ENCODE measurements at places on chromosomes 2 and 18.

- DNase-seq = no peak
These were observed 189.0 kb downstream of the PTH2R start for GRCh38 chr2:208595386-208596275.

DNA sequence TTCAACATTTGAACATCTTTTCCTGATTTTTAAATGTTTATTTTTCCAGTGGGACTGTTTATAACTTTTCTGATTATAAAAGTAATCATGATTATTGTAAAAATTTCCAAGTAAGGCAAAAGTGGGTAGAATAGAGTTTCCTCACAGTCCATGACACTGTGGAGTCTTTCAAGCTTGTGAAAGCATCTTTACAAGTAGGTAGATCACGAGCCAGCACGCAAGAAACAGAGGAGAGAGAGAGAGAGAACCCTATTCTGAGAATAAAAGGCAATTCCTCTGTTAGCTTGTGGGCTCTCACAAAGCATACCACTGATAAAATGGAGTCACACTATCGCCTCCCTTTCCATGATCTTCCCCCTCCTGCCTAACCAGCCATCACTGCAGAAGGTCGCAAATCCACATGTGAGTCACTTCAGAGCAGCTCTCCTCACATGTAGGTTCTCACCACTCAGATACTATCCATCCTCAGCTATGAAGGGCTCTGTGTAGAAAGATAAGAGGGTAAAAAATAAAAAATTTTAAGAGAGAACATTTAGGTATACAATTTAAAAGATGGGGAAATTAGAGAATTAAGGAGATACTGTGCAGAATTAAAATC is 40.3 kb downstream of the AAK1 start:
- no peak for DNase-seq

DNA sequence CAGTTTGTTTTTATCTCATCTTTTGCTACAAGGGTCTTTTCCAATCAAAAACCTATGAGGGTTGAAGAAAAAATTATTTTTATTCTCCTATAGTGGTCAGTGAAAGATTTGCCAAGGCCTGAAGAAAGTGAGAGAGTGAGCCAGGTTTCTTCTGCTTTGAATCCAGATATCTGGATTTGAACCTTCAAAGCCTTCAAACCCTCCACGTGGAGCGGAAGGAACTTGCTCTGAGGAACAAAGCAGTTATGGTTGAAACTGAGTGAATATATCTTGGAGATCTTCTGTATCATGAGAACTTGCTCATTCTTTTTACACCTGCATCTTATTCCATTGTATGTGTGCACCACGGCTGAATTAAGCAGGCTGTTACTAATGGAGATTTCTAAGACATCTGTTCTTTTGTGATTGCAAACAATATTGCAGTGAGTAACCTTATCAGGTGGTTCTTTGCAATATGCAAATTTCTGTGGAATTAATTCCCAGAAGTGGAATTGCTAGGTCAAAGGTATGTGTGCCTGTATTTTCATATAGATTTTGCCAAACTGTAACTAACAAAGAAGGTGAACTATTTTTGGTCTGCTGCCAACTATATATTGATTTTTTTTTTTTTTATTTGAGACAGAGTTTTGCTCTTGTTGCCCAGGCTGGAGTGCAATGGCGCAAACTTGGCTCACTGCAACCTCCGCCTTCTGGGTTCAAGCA is 147.9 kb downstream of the B3GNT2 start:
- DNase-seq = no peak

GRCh38 chr2:199308567-199308966 is 149.2 kb downstream of the SATB2 start:
- no peak for DNase-seq

DNA sequence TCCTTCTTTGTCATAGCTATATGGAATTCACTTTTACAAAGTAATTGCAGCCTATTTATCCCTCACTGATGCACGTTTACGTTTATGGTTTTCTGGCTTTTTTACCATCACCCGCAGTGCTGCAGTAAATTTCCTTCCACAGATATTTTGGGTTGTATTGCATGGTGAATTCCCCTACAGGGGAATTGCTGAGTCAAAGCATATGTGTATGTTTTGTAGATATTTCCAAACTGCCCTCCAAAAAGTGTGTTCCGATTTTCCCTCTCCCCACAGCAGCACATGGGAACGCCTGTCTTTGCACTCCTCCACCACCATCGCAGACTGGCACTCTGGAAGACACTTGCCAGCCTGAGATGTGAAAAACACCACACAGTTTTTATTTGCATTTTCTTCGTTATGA is 80.6 kb upstream of the UXS1 start:
- no peak for DNase-seq

- no peak for DNase-seq
These were observed 88.5 kb upstream of the TACR1 start for GRCh38 chr2:75287624-75288316.

GRCh38 chr2:158477202-158477601 is 20.4 kb downstream of the PKP4 start:
- DNase-seq = no peak

- no peak for DNase-seq
These were observed 877.6 kb downstream of the SLC4A3 start for GRCh38 chr2:220504938-220505503.

- DNase-seq = no peak
These were observed 5.6 kb downstream of the CHST10 start for GRCh38 chr2:100411841-100412292.

DNA sequence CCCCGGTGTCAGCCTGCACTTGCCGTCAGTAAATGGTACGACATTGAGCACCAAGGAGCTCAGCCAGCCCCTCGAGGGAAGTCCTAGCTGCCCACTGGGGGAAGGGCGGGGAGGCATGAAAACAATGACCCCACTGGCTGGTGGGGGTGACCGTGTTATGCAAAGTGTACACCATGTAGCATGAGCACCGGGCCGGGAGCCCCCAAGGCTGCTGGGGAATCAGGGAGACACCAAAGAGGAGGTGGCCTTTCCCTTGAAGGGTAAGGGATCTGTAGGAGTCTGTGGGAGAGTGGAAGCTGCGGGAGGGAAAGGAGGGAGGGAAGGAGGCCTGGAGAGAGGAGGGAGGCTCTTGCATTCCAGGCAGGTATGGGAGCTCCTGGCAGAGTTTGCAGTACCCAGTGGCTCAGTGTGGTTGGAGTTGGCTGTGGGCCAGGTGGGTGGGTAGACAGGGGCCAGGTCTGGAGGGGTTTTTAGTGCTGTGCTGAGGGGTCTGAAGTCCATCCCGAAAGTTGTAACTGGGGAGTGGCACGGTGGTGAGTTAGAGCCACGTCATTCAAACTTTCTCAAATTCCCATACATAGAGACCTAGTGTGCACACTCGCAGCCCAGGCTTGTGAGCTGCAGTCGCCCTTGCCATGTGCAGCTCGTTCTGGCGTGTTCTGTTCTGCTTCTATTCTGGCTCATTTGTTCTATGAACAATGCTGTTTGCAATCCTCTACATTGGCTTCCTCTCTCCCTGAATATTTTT is 22.4 kb downstream of the RRM2 start:
- no peak for DNase-seq

- no peak for DNase-seq
These were observed 56.5 kb upstream of the PXDN start for GRCh38 chr2:1800716-1801388.

DNA sequence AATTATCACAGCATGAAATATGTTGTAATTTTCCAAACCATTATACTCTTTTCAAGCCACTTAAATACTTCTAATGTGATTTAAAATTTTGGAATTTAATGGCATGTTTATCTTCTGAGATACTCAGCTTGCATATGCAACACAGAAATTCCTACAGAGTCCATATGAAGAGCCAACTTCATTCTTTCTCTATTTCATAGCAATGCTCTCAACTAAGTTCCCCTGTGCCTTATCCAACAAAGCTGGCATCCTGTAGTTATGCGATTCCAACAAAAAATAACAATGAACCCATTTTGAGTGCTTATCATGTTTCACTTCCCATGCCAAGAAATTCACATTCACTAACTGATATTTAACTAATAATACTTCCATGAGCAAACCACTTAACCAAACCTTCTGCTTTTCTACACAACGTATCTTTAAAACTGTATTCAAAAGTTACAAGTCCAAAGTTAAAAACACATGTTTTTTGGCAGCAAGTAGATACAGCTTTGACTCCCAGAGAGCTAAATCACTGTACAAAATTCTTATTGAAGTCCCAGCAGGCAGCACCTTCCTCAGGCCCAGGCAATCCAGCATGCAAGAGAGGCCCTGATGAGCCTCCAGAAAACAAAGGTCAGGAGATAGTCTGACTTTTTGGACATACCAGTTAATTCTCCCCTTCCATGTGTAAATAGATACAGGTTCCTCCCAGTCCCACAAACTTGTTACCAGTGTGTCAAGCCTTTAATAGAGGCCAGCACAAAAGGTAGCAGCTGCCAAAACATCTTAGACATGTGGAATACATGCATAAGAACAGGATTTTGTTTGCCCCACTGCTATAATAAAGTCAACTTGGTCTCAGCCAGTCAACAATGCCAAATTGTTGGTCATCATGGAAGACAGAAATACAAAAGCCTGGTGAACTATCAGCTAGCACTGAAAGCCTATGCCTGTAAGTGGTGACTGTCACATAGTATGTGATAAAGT is 113.1 kb upstream of the WDR75 start:
- no peak for DNase-seq

- no peak for DNase-seq
These were observed 44.9 kb upstream of the TTC39C start for GRCh38 chr18:23969664-23970063.

DNA sequence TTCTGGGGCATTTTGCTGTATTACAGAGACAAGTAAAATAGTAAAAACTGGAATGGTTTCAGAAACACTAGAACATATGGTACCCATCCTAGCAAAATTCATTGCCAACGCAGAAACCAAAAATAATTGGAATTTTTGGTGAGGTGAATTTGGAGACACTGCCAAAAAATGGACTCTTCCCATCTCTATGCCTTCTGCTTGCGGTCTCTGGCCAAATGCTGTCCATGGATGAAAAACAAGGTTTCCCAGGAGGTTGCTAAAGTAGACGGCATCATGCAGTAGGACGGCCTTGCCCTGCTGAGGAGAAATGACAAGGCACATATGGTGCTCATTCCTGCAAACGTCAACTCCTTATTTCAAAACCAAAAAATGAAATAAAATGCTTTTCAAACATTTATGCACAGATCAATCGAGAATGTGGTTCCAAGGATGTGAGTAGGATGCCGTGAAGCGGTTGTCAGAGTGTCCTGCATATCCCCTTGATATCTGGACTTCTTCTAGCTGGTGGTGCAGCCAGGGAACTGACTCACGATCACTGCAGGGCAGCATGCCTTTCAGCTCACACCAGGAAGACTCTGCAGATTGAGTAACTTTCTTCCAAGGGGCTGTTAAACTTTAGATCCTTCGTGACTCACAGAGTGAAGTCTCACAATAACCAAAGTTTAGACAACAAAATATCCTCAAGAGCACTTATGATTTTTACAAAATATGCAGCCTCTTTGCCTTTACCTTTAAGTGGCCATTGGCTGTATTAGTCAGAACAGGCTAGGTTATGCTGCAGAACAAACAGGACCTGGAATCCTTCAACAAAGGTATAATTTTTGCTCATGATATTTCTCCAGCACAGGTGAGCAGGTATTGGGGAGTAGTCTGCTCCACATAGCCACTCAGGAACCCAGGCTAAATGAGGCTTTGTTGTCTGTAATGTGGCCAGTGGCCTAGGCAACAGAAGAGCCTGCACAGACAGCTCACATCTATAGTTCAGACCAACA is 149.4 kb upstream of the NDUFV2 start:
- DNase-seq = no peak

GRCh38 chr2:100606726-100607343 is 44.0 kb downstream of the PDCL3 start:
- DNase-seq = peak; percentile 33

DNA sequence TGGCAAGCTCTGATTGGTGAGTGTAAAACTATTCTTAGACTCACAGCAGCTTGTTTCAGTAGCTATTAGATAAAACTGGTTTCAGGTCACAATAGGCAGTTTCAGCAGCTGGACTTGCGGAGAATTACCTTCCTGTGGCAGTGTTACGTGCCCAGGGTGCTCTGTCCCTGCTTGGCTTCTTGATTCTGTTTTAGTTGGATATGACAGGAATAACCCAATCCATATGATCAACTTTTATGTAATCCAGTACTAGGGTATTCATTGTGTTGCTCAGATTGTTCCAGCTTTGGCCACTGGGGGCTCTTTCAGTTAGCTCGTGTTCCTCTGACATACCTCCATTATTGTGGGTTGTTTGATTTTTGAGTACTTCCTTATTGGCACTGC is 43.1 kb downstream of the INPP4A start:
- no peak for DNase-seq

GRCh38 chr2:20939931-20940795 is 103.7 kb downstream of the APOB start:
- DNase-seq = no peak

- DNase-seq = no peak
These were observed 567.2 kb downstream of the TMX3 start for GRCh38 chr18:68147728-68148127.

GRCh38 chr2:53235836-53236582 is 531.6 kb upstream of the CHAC2 start:
- DNase-seq = no peak

DNA sequence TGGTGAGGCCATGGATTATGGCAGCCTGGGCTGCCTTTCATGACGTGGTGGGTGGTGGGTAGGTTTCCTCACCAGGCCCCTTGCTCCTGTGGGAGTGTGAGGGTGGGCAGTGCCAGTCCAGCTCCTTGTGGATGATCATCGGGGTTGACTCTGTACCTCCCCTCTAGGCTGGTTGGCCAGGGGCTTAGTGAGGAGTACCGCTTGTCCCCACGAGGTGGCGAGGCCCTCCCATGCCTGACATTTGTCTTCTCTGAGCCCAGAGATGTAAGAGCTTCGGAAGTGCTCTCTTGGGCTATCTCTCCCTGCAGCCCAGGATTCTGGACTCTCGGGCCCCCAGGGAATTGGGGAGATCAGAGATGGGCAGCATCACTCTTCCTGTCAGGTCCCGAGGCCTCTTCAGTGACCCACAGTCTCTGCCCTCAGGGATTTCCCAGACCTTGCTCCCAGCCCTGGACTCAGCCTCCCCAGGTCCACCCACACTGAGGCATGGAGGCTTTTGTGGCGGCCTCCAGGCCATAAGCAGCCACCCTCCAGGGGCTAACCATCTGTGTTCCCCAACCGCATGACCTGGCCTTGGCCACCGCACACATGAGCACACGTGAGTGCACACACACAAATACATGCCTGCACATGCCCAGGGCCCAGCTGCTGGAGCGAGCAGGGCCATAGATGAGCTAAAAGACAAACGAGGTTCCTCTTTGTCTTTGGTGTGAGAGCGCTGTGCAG is 6.5 kb downstream of the SPR start:
- no peak for DNase-seq

DNA sequence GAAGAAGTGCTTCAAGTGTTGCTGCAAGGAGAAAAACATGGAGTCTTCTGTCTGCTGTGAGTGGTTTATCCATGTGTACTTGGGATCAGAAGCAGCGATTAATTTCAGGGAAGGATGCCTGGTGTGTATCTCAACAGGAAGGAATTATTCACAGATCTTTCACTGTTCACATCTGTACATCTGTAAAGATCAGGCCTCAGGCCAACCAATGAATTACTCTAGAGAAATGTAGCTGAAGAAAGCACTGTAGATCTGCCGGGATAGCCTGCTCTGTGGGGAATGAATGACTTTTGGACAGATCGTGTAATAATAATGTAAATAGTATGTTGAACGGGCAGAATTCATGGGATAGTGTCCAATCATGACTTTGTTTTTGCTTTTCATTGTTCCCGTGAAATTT is 54.0 kb upstream of the SPP2 start:
- DNase-seq = no peak
